ENCODE measurements at places on chromosomes 2 and 18. TPM values are rescaled to one million over a fixed set of nuclear protein-coding genes. Genes with fewer than 3 reads are reported as not detected.
A peak's percentile ranks its signal among the peaks of the same experiment; 100 is the strongest.

DNA sequence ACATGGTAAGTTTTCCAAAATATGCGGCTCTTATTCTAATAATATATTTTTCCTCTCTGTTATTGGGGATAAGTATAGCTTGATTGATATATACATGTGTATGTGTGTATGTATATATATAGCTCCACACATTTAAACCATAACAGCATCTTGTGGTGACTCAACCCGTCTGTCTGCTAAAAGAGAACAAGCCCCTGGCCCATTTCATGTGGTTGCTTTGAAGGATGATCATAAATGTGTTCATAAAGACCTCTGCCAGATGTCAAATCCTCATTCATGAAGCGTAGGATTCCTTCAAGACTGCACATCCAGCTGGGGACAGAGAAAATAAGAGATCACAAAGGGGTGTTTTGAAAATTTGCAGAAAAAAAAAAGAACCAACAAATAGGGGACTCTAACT is 79.3 kb downstream of the RHOB start:
- DNase-seq, result no peak
- no peaks in the 10 kb centered on the region for H3K4me1 ChIP-seq
- no peaks in the 10 kb centered on the region for H3K36me3 ChIP-seq

DNA sequence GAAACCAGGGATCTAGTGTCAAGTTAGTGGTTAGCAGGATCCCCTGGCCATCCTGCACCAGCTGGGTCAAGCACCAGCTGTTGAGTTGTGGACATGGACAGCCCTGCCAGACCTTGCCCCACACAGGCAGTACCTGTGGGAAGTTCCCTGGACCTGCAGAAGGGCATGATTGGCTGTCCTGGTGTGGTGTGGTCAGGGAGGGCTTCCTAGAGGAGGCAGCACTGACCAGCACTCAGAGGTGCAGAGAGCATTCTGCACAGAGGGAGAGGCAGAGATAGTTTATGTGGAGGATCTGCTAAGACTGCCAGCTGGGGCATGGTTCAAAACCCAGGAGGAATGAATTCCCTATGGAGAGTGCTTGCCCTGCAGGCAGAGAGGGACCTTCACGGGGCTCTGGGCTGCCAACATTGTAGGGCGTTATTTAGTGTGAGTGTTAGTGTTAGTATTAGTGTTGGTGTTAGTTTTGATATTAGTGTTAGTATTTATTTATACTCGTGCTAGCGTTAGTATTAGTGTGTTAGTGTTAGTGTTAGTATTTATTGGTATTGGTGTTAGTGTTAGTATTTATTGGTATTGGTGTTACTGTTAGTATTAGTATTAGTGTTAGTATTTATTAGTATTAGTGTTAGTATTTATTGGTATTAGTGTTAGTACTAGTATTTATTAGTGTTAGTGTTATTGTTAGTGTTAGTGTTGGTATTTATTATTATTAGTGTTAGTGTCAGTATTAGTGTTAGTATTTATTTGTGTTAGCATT is 31.9 kb downstream of the TWIST2 start:
- no peaks in the 10 kb centered on the region for H3K4me1 ChIP-seq
- H3K27ac ChIP-seq, result no peak overlapping the region
- DNase-seq, result peak; percentile 15
- no peak overlapping the region for H3K4me3 ChIP-seq
- no peaks in the 10 kb centered on the region for H3K27me3 ChIP-seq

TMEM198 gene
- 0.86 TPM for total RNA-seq

PCARE gene
- total RNA-seq, result not detected

ALK gene
- total RNA-seq, result not detected

GLS gene
- total RNA-seq, result 248 TPM

DNA sequence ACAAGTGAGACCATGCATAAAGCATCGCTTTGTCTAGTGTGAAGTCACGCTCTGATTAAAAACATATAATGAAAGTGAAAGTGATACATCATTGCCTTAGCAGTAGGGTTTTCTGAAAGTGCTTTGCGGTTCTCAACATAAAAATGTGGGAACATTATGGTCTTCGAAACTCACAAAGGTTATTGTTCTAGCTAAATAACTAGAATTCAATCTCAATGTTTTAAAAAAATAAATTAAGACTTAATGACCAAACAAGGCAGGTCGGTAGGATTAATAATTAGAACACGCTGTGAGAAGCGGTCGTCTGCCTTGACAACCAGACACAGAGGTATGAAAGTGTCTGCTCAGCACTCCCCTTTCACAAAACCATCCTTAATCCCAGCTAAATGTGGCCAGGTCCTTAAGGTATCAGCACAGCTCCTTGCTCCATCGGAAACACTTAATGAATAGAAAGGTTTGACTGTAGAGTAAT is 42.2 kb downstream of the KLHL14 start:
- no peak overlapping the region for H3K27ac ChIP-seq
- no peaks in the 10 kb centered on the region for H3K36me3 ChIP-seq
- peaks cover 3% of the 10 kb centered on the region for H3K4me1 ChIP-seq
- DNase-seq, result no peak
- H3K4me3 ChIP-seq, result no peak overlapping the region

DNA sequence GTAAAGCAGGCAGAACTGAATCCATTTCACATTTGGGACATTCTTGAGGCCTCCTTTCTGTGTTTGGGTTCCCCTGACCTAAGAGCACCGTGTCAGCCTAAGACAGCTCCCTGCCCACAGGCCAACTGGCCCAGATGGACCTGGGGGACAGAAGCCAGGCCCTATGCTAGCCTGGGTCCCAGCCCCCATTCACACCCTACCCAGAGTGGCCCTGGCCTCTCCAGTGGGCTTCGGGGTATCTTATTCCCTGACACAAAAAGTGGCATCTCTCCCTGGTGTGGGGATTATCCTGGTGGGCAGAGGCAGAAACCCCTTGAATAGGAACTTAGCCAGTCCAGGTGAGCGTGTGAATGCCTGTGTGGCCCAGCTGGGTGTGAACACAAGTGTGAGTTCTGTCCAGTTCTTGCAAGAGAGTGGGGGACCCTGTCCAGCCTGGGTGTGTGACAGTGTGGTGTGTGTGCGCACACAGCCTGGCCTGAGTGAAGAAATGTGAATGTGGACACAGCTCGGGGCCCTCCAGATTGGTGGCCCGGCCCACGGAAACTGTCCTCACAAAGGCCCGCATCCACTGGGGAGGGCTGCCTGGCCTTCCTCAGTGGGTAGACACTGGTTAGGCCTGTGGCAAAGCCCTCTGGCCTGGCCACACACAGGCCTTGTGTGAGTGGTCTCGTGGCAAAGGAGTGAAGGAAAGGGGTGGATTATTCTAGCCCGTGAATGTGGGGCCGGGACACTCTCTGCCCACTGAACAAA is 63.0 kb upstream of the HAAO start:
- no peak overlapping the region for H3K4me3 ChIP-seq
- H3K36me3 ChIP-seq, result no peaks in the 10 kb centered on the region
- no peaks in the 10 kb centered on the region for H3K27me3 ChIP-seq

GRCh38 chr18:8260319-8260718 is 348.9 kb upstream of the RAB12 start:
- no peaks in the 10 kb centered on the region for H3K4me1 ChIP-seq
- no peak overlapping the region for H3K27ac ChIP-seq
- DNase-seq, result no peak
- H3K27me3 ChIP-seq, result no peaks in the 10 kb centered on the region
- H3K4me3 ChIP-seq, result no peak overlapping the region

Measured in activated naive CD4-positive, alpha-beta T cell treated with anti-CD3 and anti-CD28 coated beads for 36 hours (primary cell).